ENCODE measurements at places on chromosomes 11 and 22. TPM values are rescaled to one million over a fixed set of nuclear protein-coding genes. Genes with fewer than 3 reads are reported as not detected.

The TBX1 gene
- not detected for total RNA-seq

The POLD3 gene
- total RNA-seq, result 22.6 TPM

The HMOX1 gene
- total RNA-seq, result 9.6 TPM

The MMP27 gene
- not detected for total RNA-seq

The PKDREJ gene
- total RNA-seq, result 2.4 TPM

The HSPB2 gene
- not detected for total RNA-seq

The LGALS1 gene
- 1,243 TPM for total RNA-seq

The FAM180B gene
- total RNA-seq, result not detected

The PRR5 gene
- 28.4 TPM for total RNA-seq

The EHF gene
- 6.3 TPM for total RNA-seq

The VSIG2 gene
- not detected for total RNA-seq

The TRIM48 gene
- total RNA-seq, result not detected

The KRTAP5-8 gene
- total RNA-seq, result not detected

The NXPE2 gene
- 8.4 TPM for total RNA-seq

The STIP1 gene
- 47.2 TPM for total RNA-seq

The BIK gene
- not detected for total RNA-seq

The ALX4 gene
- total RNA-seq, result 2.6 TPM

The PRG3 gene
- total RNA-seq, result 5.5 TPM

The RTN4RL2 gene
- total RNA-seq, result not detected

The F2 gene
- total RNA-seq, result not detected

The CNTN5 gene
- total RNA-seq, result 13.2 TPM

The GTSE1 gene
- 3.4 TPM for total RNA-seq

The CHADL gene
- 1.9 TPM for total RNA-seq

The APOBEC3B gene
- not detected for total RNA-seq

The NCAPH2 gene
- total RNA-seq, result 14.4 TPM

The SMC1B gene
- total RNA-seq, result 0.72 TPM

The ZC3H12C gene
- total RNA-seq, result 10.8 TPM

The ST3GAL4 gene
- total RNA-seq, result 30.1 TPM

The ZNRF3 gene
- 7.7 TPM for total RNA-seq

The OR51B4 gene
- total RNA-seq, result 3.1 TPM

The DNAJC24 gene
- total RNA-seq, result 28.4 TPM

The SESN3 gene
- 59.7 TPM for total RNA-seq

The ACR gene
- not detected for total RNA-seq

The OR51E2 gene
- total RNA-seq, result 6.0 TPM

The ENDOD1 gene
- 51.0 TPM for total RNA-seq

The KRTAP5-4 gene
- total RNA-seq, result not detected

The RIN1 gene
- total RNA-seq, result 4.8 TPM

The CRYBB2 gene
- not detected for total RNA-seq

The EML3 gene
- total RNA-seq, result 41.7 TPM

The HOATZ gene
- 0.72 TPM for total RNA-seq

The SAC3D1 gene
- 11.8 TPM for total RNA-seq

The PATL1 gene
- 4.6 TPM for total RNA-seq

The TRIM29 gene
- 39.7 TPM for total RNA-seq

The NR1H3 gene
- total RNA-seq, result 18.5 TPM

The OR52J3 gene
- 1.2 TPM for total RNA-seq

The BCO2 gene
- total RNA-seq, result 22.1 TPM

The TNNI2 gene
- total RNA-seq, result not detected

The TSGA10IP gene
- total RNA-seq, result not detected

The POU2AF2 gene
- not detected for total RNA-seq

The OR2AT4 gene
- total RNA-seq, result 10.1 TPM

The UEVLD gene
- total RNA-seq, result 36.1 TPM

The C22orf31 gene
- total RNA-seq, result not detected

The ARVCF gene
- total RNA-seq, result 35.4 TPM

The CYP2D6 gene
- 1.2 TPM for total RNA-seq

The MYRF gene
- total RNA-seq, result 14.2 TPM

The SLC15A3 gene
- 6.0 TPM for total RNA-seq

Data from umbilical cord (tissue), 2 donors.